CD8-positive, alpha-beta T cell (primary cell): ENCODE measurements at places on chromosomes 1 and 21. TPM values are rescaled to one million over a fixed set of nuclear protein-coding genes. Genes with fewer than 3 reads are reported as not detected.
A peak's percentile ranks its signal among the peaks of the same experiment; 100 is the strongest.

- no peak for DNase-seq
Measured at GRCh38 chr1:27301582-27302199, 20.3 kb upstream of the TMEM222 start.

- no peak for DNase-seq
Measured at GRCh38 chr1:2480236-2480985, 4.3 kb downstream of the PLCH2 start.

OR2T11 gene
- not detected for total RNA-seq

ZNF670 gene
- total RNA-seq = 0.17 TPM

PTPN7 gene
- 106 TPM for total RNA-seq

GUCA2A gene
- not detected for total RNA-seq

MIXL1 gene
- total RNA-seq = not detected

GRCh38 chr1:20896826-20897225 lies 109.7 kb upstream of the HP1BP3 start:
- DNase-seq = no peak

- DNase-seq = no peak
Measured at GRCh38 chr1:16351456-16351993, 755 bp downstream of the FBXO42 start.

CD53 gene
- total RNA-seq = 205 TPM

DNA sequence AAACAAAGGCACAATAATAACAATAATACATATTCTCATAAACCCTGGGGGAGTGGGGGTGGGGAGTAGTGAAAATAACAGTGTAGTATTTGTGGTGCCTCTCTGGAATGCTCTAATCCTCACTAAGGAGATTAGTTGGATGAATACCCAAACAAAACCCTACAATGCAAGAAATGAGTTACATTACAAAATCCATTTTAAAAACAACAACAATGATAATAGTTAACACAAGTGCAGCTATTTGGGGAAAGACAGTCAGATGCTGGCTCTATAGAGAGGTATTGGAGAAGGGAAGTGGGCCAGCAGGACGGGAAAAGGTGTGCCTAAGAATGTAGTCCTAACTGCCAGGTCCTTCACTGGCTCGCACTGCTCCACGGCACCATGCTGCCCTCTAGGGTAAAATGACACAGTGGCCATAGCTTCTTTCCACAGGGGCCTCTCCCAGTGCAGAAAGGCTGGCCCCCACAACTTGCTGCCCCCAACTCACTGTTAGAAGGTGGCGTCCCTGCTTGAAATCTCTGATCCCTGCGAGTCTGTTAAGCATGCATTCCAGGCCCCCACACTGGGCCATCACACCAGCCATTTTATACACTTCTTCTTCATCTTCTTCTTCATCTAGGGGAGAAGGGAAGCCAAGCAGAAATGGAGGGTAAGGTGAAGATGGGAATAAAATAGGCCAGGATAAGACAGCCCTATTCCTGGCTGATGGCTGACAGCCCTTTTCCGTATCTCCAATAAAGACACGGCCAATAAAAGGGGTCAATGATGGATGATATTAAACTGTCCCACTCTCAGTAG lies 113.8 kb downstream of the UBR4 start:
- peak; percentile 8 for DNase-seq

TYW3 gene
- total RNA-seq = 10.9 TPM

- DNase-seq = no peak
Measured at GRCh38 chr1:221076391-221076811, 197.2 kb downstream of the HLX start.

GRCh38 chr1:46396441-46397398 lies 2.6 kb downstream of the FAAH start:
- DNase-seq = no peak

- DNase-seq = no peak
Measured at GRCh38 chr1:152160576-152160975, 1.5 kb upstream of the RPTN start.

DNA sequence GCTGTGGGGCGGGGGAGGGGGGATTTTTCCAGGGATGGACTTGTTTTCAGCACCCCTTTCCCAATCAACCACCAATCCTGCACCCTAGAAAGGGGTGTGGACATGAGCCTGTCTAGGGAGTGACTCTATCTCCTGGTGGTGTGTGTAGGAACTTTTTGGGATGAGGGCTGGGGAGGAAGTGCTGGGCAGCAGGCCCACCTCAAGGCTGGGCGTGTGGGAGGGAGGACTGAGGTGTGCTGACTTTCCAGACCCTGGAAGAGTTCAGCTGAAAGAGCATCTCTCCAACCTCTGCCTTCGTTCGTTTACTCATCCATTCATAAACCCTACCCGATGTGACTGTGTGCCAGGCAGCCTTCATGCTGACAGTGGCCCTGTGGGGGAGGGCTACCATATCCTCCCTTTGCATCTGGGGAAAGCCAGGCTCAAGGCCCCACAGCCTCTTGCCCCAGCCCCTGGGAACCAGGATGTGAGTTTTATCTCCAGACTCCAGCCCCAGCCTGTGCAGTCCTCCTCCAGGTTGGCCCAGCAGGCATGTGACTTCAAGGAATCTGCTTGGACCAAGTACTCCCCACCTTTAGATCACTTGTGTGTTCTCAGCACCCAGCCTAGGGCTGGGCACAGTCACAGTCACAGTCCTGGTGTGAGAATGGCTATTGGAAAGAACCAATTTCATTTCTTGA lies 6.7 kb downstream of the KNCN start:
- no peak for DNase-seq

DNA sequence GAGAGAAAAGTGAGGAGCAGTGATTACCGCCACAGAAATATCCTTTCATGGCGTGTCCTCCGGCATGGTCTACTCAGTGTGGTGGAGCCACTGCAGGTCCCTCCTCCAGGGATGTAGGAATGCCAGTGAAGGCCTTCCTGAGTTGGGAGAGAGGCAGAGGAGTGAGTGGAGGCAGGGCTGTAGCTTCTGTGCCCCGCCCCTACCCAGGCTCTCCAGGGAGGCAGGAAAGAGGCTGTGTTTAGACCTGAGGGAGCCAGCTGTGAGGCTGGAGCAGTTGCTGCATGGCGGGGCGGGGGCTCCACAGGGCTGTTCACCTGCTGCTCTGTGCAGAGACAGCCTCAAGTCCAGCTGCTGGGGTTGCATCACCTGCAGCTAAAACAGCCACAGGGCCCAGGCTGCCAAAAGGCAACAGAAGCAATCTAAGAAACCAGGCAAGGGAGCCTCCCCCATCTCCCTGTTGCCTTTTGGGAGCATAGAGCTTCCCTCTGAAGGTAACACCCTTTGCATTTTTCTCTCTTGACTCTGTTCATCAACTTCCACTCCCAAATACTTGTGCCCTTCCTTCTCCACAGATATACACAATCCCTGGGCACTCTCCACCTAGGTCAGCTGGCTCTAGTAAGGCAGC lies 801 bp upstream of the ANXA9 start:
- DNase-seq = no peak

GRCh38 chr1:218488986-218489385 lies 143.8 kb downstream of the TGFB2 start:
- no peak for DNase-seq

CA6 gene
- total RNA-seq = 2.4 TPM

LCE2C gene
- total RNA-seq = not detected

DNA sequence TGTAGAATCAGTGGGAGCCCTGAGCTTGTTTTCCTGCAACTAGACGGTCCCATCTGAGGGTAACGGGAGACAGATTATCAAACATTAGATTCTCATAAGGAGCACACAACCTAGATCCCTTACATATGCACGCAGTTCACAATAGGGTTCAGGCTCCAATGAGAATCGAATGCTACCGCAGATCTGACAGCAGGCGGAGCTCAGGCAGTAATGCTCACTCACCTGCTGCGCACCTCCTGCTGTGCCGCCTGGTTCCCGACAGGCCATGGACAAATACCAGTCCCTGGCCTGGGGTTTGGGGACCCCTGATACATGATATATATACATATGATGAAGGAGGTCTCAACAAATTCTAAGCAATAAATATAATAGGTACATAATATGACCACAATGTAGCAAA lies 19.7 kb upstream of the SMIM12 start:
- DNase-seq = no peak

- DNase-seq = no peak
Measured at GRCh38 chr1:93668121-93668520, 13.5 kb downstream of the BCAR3 start.

DNA sequence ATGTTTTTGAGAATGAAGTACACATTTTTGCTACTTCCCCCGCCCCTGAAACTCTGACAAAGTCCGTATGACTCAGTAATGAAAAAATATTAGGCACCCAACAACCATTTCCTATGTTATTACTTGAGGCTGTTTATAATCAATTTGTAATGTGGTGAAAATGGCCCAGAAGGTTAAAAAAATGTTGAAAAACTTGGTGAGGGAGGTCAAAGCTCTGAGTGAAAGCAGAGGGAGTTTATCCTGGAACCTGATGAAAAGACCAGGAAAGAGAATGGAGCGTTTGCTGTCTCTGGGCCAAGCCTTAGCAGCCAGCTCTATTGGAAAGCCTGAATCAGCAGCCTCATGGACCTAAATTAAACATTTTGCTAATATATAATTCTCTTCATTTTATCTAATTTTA lies 367.7 kb upstream of the NEGR1 start:
- no peak for DNase-seq

GRCh38 chr1:4045397-4046010 lies 145.4 kb upstream of the C1orf174 start:
- no peak for DNase-seq

DNA sequence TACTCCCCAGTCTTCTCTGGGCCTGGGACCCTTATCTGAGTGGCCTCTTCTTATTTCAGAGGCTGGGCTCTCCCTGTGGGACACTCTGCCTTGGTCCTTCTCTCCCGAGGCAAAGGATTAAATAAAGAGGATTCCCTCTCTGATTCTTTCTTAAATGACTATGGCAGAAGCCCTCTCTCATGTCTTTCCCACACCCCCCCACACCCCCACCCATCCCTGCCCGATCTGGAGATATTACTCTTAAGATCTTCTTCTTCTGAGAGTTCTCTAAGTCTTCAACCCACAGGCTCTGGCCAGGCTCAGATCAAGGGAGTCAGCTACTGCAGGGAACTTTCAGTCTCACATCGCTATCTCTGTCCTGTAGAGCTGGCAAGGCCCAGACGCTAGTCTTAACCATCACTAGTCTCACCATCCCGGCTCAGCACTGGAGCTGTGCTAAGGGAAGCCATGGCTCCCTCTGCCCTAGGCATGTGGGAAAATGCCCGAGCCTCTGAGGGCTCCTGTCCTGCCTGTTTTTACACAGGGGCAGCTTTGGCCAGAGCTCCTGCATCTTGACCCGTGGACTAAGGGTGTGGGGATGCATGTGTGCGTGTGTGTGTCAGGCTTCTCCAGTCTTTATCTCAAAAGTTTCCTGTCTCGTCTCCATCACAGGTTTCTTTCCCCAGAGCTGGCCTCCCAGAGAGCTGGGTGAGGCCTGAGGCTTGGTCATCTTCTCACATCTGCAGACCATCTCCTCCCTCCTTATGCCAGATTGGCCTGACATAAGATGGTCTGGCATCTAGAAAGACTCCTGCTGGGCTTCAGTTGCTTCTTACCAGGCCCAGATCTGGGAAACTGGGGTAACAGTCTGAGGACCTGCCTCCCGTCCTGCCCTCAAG lies 36.7 kb downstream of the LGR6 start:
- no peak for DNase-seq
